GM23248 (cell line): ENCODE measurements at places on chromosomes 4 and X. TPM values are rescaled to one million over a fixed set of nuclear protein-coding genes. Genes with fewer than 3 reads are reported as not detected.

- DNase-seq, result no peak
These were observed 2308.1 kb upstream of the AGA start for GRCh38 chr4:179750374-179750773.

DNA sequence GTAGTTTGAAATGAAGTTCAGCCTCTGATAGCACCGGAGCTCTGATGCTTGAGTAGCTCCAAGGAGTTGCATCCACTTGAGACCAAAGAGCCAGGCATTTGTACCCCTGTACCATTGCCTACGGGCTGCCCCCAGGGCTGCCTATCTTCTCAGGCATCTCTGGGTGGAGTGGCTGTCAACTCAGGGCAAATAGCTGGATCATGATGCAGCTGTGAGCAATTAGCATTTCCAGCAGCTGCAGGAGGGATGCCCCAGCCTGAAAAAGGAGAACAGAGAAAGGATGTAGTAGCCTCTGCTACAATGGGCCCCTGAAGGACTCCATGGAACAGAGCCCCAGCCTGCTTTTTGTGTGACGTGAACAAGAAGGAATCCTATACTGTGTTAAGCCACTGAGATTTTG, 492.6 kb downstream of the BCOR start:
- DNase-seq, result peak; percentile 7

GRCh38 chrX:71623714-71624113, 5.4 kb upstream of the CXCR3 start:
- DNase-seq, result no peak

DNA sequence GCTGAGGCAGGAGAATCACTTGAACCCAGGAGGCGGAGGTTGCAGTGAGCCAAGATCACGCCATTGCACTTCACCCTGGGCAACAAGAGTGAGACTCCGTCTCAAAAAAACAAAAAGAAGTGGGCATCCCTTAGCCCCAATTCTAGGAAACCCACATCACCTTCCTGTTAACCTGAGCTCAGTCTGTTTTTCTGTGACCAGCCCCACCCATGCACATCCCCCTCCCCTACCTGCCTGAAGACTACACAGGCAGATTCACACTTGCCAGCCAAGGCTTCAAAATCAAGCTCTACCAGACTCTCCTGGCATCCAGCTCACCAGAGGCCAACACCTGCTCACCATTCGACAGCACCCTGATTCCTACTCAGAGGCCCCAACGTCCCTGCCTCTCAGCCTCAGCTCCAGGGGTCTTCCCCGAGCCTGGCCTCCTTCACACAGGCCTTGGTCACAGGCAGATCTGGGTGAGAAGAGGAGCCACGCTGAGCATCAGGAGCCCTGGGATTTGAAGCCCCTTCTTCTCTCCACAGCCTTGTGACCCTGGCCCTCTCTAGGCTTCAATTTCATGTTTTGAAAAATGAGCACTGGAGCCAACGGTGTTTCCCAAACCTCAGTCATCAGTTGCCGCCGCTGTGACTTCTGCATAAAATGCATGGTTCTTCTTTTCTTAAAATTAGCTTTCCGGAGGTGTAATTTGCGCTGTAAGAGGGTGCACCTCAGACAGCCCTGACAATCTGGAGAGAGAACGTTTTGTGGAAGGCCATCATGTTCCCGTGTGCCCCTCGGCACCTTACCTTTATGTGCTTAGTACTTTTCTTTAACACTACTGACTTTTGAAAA, 47.3 kb downstream of the JAKMIP1 start:
- no peak for DNase-seq

GRCh38 chr4:47484168-47484567, 907 bp upstream of the ATP10D start:
- no peak for DNase-seq

GRCh38 chr4:74415602-74416300, 29.2 kb upstream of the AREG start:
- DNase-seq, result no peak

GPR34 gene
- 0.09 TPM in 1 of 2 replicates, not detected in the other for polyA plus RNA-seq

KDM5C gene
- 24.4 and 27.1 TPM in 2 replicates for polyA plus RNA-seq

TRIML2 gene
- polyA plus RNA-seq, result not detected in 2 replicates

INTS6L gene
- 1.1 and 1.2 TPM in 2 replicates for polyA plus RNA-seq
